Right ventricle myocardium inferior (tissue), 1 donor: ENCODE measurements at places on chromosomes 7 and 10. TPM values are rescaled to one million over a fixed set of nuclear protein-coding genes. Genes with fewer than 3 reads are reported as not detected.

GRCh38 chr7:4838626-4839334, 23.1 kb downstream of the PAPOLB start:
- no peak for DNase-seq

DNA sequence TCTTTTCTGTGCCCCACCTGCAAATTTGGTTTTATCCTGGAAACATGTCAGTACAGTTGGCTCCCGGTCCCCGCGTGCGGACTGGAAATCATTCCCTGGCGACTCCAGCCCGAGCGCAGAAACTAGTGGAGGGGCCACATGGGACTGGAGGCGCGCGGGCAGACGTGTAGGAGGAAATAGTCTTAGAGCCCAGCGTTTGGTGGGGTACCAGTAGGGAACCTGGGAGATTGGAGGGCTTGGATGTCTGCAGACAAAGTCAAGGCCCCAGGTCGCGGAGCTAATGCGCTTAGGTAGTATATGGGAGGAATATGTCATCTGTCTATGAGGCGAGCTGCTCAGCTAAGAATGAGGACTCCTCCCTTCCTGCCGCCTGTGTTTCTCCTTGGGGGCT, 1.3 kb downstream of the GALNT17 start:
- peak; percentile 50 for DNase-seq

- DNase-seq = peak; percentile 6
Measured at GRCh38 chr7:1351881-1352625, 107.2 kb downstream of the MICALL2 start.

The PCLO gene
- total RNA-seq = 1.7 TPM

DNA sequence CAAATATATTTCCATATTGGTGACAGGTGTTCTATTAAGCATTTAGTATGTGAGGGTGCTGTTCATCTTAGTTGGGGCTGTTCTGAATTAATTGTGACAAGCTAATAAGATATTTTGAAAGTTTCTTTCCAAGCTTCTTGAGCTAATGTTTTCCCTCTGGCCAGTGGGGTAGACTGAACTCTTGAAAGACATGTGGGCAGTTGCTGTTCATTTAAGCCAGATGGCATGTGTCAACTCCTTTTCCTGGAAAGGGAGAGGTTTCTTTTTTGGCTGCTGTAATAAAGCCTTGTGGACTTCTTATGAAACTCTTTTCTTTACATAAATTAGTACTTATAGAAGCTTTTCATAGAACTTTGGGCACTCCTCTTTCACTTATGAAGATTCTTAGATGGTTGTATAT, 21.7 kb downstream of the RAB18 start:
- DNase-seq = no peak

DNA sequence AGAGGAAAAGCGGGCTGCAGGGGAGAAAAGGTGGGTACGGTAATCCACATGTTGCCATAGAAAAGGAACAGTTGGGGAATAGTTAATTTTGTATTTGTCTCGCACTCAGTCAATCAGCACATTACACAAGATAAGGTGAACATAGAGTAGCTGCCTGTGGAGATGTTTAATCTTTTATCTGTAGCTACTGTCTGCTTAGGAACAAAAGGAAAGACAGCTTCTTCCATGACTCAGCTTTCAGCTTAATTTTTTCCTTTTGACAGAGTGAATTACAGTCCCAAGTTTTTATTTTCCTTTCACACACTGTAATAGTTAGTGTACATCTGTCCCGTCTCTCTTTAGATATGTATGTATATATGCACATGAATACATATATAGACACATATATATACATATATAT, 39.3 kb upstream of the PODXL start:
- no peak for DNase-seq

DNA sequence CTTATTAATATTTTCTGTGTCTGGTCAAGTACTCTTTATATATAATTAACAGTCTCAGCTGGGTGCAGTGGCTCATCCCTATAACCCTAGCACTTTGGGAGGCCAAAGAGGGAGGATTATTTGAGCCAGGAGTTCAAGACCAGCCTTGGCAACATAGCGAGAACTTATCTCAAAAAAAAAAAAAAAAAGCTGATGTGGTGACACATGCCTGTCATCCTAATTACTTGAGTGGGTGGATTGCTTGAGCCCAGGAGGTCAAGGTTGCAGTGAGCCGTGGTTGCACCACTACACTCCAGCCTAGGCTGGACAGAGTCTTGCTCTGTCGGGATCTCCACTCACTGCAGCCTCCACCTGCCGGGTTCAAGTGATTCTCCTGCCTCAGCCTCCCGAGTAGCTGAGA, 6.7 kb upstream of the ELOVL3 start:
- DNase-seq = no peak

DNA sequence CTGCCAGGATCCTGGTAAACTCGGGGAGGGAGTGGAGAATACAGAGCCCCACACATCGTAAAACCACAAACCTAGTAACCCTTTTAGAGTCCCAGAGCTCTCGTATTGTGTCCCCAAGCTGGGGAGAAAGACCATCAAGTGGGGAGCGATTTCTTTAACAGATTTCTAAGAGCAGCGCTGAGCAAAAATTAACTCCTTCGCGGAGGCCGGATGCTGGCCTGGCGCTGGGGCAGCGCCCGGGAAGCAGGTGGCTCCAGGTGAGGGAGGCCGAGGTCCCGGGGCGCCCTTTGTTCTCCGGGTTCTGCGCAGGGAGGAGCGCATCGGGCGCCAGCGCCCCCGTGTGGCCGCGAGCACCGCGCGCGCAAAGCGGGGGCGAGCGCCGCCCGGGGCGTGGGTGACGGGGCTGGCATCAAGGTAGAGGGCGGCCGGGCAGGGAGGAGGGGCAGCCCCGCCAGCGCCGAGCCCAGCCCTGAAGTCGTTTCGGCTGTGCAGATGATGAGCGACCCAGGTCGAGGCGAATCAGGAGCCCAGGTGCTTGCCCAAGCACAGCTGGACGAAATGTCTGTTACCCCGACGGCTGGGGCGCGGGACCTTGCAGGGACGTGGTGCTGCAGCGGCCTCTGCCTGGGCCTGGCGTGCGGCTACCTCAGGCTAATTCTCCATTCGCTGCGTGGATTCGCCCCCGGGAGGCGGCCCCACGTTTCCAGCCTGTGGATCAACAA, 10.4 kb upstream of the FGFR2 start:
- no peak for DNase-seq

The KIAA1217 gene
- 45.0 TPM for total RNA-seq

The GNAT3 gene
- total RNA-seq = not detected

The ANKRD30A gene
- total RNA-seq = not detected

- no peak for DNase-seq
Measured at GRCh38 chr7:89238156-89238555, 442.6 kb upstream of the TEX47 start.

GRCh38 chr7:141074162-141074991, 513 bp downstream of the TMEM178B start:
- DNase-seq = no peak

The CCDC126 gene
- 8.5 TPM for total RNA-seq

DNA sequence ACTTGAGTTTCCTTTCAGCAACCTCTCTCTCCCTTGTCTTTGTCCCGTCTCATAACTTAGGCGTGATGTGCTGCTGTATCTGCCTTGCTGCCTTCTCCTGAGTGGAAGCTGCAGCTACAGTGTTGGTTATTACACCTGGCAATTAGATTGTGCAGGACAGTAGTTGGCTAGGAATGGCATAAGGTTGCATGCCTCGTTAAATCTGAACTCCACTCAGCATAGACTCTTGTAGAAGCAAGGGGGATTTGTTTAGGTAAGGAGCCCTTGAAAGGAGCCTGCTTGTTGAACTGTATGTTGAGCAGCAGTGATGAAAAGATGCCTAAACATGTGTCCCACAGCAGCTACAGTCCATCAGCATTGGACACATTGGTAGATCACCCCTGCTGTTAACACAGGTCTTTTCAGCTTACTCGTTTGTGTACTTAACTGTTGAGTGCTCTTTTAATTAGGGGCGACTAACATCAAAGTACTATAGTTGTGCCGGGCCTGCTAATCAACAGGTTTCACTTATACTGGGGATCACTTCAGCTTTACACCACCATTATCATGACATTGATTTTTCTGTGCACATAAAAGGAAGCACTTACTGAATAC, 225.0 kb downstream of the AUTS2 start:
- no peak for DNase-seq

- no peak for DNase-seq
Measured at GRCh38 chr10:110777661-110778060, 94.1 kb upstream of the PDCD4 start.

DNA sequence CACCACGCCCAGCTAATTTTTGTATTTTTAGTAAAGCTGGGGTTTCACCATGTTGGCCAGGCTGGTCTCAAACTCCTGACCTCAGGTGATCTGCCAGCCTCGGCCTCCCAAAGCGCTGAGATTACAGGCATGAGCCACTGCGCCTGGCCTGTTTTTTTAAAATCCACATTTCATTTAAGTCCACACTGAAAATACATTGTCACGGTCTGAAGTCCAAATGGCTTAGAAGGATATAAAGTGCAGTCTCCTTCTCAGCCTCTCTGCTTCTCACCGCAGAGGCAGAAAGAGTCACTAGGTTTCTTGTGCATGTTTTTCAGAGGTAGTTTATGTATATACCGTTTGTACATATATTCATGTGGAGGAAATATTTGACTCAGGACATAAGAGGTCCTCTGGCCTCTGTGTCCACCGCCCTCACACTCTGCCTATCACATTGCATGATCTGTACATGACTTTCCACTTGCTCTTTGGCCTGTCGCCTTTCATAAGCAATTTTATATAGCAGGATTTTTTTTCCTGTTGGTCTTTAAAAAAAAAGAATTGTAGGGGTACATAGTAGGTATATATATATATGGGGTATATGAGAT, 42.9 kb downstream of the BLNK start:
- no peak for DNase-seq

GRCh38 chr10:71234004-71234894, 21.9 kb downstream of the UNC5B start:
- no peak for DNase-seq

The CAV2 gene
- total RNA-seq = 239 TPM

The VSTM4 gene
- 21.8 TPM for total RNA-seq

DNA sequence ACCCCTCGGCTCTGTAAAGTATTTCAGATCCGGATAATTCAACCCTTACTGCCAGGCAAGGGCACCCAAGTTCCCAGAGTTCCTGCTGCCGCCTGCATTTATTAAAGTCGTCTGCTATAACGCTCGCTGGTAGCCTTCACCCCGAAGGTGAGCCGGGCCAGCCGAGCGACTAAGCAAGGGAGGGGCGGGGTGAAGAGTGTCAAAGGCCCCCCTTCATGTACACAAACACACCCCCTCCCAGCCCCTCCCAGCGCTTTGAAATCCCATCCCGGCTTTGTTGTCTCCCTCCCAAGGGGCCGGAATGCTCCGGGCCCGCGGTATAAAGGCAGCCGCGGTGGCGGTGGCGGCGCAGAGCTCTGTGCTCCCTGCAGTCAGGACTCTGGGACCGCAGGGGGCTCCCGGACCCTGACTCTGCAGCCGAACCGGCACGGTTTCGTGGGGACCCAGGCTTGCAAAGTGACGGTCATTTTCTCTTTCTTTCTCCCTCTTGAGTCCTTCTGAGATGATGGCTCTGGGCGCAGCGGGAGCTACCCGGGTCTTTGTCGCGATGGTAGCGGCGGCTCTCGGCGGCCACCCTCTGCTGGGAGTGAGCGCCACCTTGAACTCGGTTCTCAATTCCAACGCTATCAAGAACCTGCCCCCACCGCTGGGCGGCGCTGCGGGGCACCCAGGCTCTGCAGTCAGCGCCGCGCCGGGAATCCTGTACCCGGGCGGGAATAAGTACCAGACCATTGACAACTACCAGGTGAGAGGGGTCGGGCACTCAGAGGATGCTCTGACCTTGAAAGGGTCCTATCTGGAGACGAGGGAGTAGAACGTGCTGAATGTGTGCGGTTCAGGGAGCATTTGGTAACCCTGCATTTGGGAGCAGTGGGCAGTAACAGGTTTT, at the start of gene DKK1:
DKK1 (plus strand) TSS at position 349 of the 889 bp plus-strand sequence; CDS start at position 503, 154 bp downstream.
- peak; percentile 69 for DNase-seq

The EZH2 gene
- total RNA-seq = 1.2 TPM

DNA sequence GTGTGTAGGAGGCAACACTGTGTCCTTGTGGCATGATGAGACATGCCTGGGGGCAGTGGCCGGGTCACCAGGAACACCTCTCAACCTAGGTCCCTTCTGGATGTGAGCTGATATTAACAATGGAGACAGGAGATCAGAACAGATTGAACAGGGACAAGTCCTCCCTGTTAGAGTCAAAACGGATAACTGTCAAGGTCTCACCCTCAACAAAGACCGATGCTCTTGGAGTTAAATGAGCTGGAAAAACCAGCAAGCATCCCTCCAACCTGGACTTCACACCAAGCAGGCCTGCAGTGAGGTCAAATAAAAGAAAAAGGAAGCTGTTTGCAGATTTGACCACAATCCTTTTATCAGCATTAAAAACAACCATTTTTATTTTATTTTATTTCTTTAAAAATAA, 49.0 kb downstream of the SLIT1 start:
- DNase-seq = no peak

GRCh38 chr10:95785942-95786669, 30.1 kb downstream of the ENTPD1 start:
- DNase-seq = no peak

The PAPSS2 gene
- total RNA-seq = 11.1 TPM

The SPDYE11 gene
- not detected for total RNA-seq

The RBM20 gene
- 103 TPM for total RNA-seq

DNA sequence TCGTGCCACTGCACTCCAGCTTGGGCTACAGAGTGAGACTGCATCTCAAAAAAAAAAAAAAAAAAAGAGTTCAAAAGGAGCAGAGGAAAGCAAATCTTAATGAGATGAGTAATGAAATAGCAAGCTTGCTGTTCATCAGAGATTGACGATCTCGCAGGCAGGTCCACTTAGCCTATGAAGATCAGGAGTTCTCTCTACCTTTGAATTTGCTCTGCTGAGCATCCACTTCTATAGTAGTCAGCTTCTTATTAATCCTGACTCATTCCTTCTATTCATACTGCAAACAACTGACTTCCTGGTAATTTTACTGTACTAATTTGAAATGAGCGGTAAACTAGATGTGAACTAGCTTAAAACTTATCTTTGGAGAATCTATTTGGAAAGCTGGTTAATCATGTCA, 1014.6 kb downstream of the GATA3 start:
- DNase-seq = no peak
